ENCODE measurements at places on chromosomes 13 and 19.

DNA sequence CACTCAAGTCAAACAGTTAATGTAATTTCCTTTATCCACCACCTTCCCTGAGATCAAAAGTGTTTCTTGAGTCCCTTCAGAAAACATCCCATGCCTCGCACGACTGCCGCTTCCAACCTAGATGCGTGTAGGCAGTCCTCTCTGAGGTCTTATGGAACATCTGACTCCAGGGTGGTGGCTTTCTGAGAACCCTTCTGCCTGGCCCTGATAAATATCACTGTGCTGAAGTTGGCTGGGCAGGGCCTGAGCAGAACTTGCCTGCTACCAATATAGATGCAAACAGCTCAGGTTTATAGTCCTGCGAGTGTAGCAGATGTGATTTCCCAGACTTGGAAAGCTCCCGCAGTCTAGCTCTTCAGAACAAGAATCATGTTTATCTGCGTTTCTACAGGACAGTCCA is 61.1 kb upstream of the GPR12 start:
- DNase-seq, result no peak

GRCh38 chr13:28613562-28613961 is 45.4 kb upstream of the POMP start:
- DNase-seq, result no peak

DNA sequence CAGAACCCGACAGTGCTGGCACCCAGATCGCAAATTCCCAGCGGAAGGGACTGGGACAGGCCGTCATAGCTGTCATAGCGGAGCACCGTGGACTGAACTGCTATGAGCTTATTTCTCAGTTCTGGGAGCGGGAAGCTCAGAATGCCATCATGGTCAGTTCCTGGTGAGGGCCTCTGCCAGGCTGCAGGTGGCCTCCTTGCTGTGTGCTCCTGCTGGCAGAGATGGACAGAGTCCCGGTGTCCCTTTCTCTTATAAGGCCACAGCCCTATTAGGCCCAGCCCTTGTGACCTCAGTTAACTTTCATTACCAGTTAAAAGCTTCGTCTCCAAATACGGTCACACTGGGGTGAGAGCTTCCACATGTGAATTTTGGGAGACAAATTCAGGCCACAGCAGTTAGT is 4.6 kb downstream of the ZNF444 start:
- no peak for DNase-seq

GRCh38 chr19:55251341-55252081 is 7.3 kb downstream of the PPP6R1 start:
- peak; percentile 50 for DNase-seq

- DNase-seq, result peak; percentile 37
These were observed 14.8 kb upstream of the GPI start for GRCh38 chr19:34350161-34350561.

- no peak for DNase-seq
These were observed 636 bp upstream of the RB1 start for GRCh38 chr13:48302871-48303358.

- peak; percentile 64 for DNase-seq
These were observed 3.7 kb upstream of the ARHGAP45 start for GRCh38 chr19:1063030-1063908.

DNA sequence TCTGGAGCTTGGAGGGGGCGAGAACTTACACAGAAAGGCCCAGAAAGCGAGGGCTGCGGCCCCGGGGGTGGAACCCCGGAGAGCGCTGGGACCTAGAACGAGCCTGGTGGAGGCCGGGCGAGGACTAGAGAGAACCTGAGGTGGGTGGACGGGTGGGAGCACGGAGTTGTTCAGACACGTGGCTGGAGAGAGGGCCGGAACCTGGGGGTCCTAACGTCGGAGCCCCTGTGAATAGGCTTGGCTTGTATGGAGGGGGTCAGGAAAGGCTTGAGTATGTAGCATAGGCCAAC is 383 bp downstream of the ZNF581 start:
- no peak for DNase-seq

DNA sequence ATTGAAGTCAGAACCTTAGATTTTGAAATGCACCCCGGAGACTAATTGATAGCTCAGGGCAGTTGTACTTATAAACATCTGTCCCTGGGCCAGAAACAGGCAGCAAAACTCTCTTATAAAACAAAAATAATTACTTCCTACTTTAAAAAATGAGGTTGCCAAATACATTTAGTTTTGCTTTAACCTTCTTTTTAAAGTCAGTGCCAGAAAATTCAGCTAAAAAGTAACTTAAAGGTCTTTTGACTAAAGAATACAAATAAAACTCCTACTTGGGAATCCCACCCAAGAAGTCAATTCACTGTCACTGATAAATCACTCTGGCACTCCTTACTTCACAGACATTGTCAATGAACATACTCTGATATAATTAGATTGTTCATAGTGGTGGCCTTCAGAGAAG is 60.7 kb downstream of the DOCK9 start:
- DNase-seq, result no peak

- DNase-seq, result no peak
These were observed 357.9 kb downstream of the SLITRK6 start for GRCh38 chr13:85441364-85441763.

DNA sequence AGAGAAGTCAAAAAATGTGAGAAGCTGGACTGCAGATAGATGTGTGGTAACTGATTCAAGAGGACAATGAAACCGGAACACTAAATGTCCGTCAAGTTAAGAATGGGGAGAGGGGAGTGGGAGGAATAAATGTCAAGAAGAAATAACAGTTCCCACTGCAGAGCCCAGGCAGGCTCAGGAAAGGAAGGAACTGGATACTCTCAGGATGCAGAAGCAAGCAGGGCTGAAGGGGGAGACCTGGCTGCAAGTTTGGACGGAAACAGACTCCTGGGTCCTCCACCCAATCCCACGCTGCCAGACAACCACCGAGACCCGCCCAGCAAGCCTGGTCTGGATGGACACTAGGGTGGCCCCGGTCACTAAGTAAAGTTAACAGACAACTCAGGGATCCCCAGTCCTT is 18.1 kb downstream of the TUBGCP3 start:
- no peak for DNase-seq

- DNase-seq, result no peak
These were observed 69.2 kb downstream of the TEX26 start for GRCh38 chr13:31001647-31002046.

DNA sequence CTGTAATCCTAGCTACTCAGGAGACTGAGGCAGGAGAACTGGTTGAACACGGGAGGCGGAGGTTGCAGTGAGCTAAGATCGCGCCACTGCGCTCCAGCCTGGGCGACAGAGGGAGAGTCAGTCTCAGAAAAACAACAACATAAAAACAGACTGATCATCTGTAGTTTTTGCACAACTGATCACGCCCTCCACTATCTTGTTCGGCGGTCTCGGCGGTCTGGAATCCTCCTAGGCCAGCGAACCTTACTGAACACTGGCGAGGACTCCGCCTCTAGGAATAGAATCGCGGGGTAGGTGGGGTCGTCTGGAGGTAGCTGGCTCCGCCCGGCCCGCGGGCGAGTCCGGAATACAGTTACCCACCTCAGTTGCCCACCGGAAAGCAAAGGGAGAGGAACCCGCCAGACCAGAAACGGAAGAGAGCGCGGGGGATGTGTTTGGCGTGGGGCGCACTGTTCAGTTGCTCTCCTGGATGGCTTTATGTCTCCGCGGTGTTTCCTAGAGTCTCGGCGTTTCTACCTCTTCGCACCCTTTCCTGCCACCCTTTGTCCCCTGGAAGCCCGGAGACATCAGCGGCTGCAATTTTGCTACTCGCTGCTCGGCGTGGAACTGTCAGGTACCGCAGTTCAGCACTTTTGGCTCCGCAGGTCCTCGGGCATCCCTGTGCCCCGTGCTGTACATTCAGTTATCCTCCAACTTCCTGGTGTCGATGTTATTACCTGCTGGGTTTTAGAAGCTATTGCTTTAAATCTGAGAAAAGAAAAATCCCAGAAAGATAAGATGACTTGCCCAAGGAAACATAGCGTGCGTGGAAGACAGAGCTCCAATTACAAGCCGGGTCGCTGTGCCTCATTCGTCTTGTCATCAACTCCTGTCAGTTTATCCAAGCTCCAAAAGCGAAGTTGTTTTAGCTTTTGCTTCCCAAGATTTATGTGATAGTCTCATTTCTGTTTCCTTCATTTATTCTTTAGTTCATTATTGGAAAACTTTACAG is 24.9 kb upstream of the HNRNPA1L2 start:
- peak; percentile 75 for DNase-seq

DNA sequence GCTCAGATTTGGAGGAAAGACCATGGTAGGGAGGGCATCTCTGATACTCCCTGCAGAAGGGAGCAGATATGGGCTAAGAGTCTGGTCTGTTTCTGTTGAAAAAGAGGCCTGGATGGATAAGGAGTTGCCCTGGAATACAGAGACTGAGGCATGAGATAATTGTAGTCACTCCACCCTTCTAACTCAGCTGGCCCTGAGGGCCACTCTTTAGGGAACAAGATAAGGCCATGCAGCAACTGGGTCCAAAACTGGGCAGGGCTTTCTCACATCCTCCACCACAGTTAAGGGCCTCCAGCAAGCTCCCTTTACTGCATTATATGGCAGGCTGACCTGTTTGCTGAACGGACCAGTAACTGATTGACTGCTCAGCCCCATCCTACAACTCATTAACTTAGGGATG is 1.3 kb downstream of the ZNF749 start:
- DNase-seq, result no peak

DNA sequence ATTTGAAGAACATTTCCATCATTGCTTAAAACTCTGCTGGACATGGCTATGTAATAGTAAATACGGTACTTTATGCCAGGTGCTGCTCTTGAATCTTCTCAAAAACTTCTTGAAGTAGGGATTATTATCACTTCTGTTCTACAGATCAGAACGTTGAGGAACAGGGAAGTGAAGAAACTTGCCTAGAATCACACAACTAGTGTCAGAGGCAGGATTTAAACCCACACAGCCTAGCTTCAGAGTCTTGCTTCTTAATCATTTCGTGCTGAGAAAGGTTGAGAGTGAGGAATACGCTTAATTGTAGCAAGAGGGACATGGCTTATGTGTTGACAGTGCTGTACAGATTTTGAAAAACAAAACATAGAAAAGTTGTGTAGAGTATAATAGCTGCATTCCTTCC is 13.5 kb downstream of the TM9SF2 start:
- DNase-seq, result no peak

DNA sequence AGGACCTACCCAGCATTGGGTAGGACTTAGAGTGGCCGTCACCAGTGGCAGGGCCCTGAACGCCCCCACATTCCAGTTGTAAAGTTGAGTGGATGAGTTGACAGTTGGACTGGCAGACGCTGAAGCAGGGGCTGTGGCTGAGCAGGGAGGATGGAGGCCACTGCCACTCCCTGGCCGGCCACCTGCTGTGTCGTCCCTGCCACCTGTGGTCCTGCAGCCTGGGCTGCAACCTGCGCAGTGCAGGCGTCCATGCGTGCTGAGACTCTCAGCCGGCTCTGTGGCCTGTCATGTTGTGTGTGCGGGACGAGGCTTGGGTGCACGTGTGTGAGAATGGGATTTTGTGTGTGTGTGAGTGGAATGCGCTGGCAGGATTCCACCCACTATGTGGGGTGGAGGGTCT is 80.8 kb downstream of the SCGB2B2 start:
- DNase-seq, result no peak

DNA sequence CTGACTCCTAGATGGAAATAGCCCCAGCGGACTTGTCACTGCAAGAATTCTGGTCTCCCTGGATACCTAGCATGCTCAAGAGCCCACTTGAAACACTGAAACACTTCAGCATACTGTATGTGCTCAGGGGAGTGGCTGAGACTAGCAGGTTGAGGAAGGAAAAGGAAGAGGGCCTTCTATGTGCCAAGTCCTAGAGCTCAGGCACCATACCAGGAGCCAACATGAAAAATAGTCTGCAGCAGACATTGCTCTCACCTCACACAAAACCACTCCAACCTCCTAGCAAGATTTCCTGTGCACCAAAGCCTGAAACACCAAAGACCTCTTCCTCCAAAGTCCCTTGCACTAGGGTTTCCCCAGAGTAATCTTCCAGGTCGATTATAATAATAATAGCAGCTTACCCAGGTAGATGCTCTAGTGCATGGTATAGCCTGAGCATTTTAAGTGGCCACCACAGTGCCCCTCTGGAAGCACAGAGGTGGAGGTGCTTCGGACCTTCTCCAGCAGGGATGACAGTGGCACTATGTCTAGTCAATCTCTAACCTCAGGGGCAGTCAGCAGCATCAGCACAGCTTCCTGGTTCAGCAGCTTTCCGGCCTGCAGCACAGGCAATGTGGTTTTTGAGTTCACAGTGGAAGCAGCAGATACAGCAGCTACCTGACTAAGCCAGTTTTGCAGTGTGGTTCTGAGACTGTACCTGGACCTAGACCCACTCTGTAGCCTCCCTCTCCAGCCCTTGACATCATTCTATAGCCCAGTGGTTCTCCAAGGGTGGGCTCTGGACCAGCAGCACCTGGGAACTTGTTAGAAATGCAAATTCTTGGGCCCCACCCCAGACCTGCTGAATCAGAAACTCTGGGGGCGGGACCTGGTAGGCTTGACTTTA is 45.6 kb upstream of the UBE2L5 start:
- peak; percentile 47 for DNase-seq

GRCh38 chr13:21749410-21749809 is 78.5 kb downstream of the FGF9 start:
- DNase-seq, result no peak

DNA sequence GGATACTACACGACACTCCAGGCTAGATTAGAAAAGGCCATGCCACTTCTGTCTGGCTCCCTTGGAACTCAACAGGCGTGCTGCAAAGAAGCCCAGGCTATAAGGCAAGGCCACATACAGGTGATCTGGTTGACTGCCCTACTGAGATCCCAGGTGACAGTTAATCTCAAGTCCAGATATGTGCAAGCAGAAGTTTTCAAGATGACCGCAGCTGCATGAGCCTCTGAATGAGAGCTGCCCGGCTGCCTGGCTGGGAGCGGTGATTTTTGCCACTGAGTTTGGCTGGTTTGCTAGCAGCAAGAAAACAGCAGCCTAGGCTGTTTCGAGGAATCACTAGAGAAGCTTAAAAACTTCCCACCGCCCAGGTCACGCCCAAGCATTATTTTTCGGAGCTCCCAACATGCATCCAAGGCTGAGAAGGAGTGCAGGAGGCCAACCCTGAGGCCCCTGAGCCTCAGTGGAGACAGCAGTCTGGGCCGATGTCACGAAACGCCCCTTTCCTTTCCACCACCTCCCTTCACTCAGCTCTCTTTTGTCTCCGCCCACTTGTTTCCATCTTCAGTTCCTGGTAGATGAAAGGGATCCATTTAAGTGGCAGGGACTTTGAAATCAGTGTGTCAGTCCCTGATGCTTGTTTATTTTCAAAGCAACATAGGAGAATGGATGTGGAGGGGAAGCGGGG is 14.0 kb upstream of the URI1 start:
- DNase-seq, result no peak

DNA sequence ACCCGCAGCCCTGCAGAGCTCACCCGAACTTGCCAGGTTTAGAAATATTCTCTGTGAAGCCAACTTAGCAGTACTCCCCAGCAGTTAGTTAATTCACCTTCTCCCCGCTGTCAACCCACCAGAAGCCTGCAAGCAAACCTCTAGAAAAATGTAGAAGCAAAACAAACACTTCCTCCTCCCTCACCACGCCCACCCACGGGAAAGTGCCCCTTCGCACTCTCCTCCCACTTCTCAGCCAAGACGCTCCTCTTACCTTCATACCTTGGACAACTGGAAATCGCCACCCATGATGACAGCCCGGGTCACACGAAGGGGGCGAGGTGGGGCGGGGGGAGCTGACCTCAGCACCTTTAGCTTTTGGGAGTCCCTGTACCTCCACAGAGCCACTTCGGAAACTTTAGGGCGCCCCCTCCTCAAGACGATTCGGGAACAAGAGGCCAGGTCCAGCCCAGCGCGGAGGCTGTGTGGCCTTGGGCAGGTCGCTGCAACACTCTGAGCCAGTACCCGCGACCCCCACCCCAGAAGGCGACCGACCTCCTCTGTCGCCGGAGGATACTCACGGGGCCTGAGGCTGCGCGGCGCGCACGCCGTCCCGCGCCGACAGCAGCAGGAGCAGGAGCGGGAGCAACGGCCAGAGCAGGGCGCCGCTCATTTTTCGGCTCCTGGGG is 485 bp downstream of the CPAMD8 start:
- no peak for DNase-seq
